ENCODE measurements at places on chromosomes 3 and 15.

DNA sequence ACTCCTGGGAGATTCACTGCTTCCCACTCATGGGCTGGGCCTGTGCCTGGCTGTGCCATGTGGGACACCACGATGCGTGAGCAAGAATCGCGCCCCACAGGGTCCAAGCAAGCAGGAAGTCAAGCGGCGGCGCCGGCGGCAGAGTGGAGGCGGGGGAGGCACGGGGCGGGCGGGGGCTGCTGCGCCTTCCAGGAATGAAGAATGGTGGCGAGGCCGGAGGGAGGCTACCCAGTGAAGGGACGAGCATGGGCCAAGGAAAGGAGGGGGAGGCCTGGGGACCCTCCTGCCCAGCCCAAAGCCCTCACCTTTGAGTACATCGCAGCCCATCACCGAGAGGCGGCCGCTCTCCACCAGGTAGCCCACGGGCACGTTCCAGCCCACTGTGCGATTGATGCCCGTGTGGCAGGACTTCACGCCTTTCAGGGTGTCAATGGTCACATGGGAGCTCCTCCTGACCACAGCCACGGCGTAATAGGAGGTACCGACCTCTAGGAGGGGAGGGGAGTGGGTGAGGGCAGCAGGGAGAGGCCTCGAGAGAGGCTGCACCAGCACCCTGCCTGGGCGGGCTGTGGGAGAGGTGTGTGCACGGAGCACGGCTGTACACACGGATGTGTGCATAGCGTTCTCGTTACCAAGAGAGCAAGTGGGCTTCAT is 5.5 kb downstream of the MELTF start:
- DNase-seq, result no peak

DNA sequence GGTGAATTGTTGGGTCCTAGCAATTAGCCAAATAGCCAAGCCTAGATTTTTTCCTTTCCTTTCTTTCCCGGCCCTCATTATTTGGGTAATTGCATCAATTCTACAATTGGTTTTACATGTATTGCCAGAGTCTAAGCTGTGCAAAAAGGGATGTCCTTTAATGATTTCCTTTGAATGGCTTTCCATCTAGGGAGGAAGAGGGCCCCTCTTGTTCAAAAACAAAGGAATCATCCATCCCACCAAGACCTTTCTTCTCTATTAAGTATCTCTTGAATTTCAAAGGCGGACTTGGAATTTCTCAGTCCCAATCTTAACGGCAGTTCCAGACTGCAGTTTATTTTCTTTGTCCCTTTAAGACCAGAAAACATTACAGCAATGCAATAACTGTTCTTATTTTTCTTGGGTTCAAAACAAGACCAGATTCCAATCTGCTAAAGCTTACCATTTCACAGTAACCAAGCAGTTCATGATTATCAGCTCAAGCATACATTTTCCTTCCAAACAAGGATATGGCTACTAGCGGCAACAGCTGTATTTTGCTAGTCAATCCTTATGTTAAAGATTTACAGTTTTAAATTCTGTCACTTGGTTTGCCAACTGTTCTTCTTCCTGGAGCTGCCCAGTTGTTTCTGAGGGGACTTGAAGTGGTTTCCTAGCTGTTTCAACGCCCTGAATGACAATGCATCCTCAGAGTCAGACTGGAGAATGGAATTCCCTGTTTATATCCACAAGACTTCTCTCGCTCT is 91.4 kb upstream of the LRIG1 start:
- no peak for DNase-seq

- DNase-seq, result no peak
Observed at GRCh38 chr3:144915202-144915601, 943.6 kb downstream of the DIPK2A start.

GRCh38 chr15:47473106-47473725 is 244.1 kb upstream of the SEMA6D start:
- DNase-seq, result no peak

GRCh38 chr15:48754011-48754410 is 56.9 kb downstream of the CEP152 start:
- no peak for DNase-seq

DNA sequence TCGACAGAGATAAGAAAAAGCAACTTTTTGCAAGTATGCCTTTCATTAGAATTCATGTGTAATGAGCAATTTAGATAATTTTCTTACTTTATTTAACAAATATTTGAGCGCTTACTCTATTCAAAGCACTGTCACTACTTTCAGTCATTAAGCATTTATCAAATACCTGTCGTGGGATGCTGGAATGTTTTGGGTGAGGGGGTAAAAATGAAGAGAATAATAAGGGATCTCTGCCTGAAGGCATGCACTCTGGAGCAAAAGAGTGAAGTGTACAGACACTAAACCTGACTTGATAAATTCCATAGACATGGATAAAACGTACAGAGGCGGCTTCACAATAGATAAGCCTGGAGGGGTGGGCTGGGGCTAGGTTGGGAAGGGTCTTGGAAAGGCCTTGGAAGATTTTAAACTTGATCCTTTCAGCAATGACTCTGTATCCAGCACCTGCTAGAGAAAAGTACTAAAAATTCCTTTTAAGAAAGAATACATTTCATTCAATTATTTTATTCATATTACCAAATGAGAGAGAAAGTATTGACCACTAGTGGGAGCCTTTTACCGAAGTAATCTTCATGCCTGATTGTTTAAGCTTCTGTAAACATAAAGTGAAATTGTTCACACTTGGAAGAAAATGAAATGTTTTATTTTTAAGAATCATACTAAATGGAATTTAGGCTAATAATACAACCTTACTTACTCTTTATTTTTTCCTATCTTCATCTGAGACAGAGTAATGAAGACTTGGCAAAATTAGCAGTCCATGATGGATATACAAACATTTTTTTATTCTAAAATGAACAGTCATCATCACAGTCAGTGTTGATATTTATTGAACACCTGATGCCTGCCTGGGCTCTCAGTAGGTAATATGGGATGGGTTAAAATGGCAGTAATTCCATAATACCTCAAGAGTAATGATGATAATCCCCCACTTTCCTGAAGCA is 113.2 kb downstream of the PPP2R3A start:
- no peak for DNase-seq

DNA sequence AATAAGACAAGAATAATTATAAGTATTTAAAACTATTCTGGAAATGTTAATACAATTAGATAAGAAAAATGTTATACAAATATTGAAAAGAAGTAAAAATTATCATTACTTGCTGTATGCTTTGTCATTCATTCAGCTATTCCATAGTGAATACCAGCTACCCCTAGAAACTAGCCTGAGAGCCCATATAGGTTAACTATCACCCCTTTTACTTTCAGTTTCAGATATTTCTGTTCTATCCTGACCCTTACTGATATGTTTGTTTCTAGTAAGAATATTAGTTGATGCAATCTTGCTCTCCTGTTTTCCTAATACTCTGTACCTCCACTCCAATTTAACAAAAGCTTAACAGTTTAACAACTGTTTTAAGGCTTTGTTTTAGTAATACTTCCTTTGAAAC is 31.6 kb downstream of the FAM227B start:
- DNase-seq, result no peak

- no peak for DNase-seq
Observed at GRCh38 chr3:180324791-180325190, 277.2 kb upstream of the TTC14 start.

- DNase-seq, result no peak
Observed at GRCh38 chr3:148330542-148330941, 367.2 kb upstream of the AGTR1 start.

DNA sequence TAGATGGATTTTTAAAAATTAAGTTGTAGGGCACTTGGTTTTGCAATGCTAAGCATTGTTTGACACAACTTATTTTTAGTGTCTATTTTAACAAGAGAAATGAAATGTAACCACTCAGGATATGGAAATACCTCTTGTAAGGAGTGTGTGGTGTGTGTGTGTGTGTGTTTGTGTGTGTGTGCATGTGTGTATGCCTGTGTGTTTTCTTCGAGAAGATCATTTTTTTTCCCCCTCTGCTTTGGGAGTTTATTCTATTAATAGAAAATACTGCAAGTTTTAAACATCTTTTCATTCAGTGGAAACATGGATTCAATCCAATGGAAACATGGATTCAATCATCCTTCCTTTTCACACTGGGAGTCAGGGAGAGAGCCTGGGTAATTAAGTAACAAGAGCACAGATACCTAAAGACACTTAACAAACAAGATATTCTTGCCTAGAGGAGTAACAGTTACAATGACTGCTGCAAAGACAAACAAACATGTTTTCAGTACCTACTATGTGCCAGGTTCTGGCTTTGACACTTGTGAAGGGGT is 567.2 kb upstream of the TBL1XR1 start:
- DNase-seq, result no peak

DNA sequence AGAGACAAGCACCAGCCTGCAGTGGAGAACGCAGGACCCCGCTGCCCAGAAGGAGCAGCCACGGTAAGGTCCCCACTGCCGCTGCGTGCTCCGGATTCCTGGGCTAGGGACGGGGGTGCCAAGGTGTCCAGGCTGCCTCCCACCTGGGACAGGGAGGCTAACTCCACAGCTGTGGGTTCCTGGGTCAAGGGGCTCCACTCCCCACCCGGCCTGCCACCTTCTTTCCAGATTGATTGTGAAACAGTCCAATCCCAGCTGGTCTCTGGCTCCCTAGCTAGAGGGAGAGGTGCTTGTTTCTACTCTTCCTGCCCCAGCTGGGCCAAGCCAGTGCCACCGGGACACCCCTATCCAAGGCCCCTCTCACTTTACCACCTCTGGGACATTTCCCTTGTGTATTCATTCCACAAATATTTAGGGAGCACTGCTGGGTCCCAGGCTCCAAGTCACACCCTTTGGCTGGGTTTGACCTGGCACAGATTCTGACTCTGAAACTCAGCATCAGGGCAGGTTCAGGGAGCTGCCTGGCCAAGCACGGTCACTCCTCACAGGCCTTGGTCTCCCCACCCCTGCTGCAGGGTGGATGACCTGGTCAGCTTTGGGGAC is 1.9 kb downstream of the PAK6 start:
- DNase-seq, result no peak

DNA sequence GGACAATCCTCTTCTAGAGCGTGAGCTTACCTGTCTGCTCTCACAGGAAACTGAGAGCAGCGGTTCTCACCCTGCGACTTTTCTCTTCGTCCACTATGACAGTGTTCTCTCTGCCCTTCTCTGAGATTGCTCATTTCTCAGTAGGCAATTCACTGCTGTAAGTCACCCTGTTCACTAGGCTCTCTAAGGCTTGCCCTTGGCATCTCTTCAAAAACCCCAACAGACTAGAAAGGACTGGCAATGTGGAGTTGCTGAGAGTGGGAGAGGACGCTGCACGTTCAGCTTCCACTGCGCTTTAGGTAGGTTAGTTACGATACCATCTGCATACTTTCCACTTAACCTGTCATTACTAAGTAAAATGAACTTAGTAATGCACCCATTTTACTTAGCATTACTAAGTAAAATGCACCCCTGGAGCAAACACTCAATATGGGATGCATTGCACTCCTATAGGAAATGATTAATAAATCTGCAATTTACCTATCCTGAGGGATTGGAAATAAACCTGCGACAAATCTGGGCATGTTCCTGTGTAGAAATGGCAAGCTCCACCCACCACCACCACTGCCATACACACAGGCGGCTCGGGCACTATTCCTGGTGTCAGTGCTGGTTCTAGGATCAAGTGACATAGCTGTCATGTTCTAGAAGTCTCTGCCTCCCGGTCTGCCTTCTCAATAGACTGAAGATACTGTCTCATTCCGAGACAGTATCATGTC is 21.4 kb downstream of the XPC start:
- no peak for DNase-seq

- DNase-seq, result no peak
Observed at GRCh38 chr3:3110299-3110630, at the start of gene IL5RA. Gene IL5RA (minus strand): TSS chr3:3110374. CDS start chr3:3104984, 5,390 bp downstream.

DNA sequence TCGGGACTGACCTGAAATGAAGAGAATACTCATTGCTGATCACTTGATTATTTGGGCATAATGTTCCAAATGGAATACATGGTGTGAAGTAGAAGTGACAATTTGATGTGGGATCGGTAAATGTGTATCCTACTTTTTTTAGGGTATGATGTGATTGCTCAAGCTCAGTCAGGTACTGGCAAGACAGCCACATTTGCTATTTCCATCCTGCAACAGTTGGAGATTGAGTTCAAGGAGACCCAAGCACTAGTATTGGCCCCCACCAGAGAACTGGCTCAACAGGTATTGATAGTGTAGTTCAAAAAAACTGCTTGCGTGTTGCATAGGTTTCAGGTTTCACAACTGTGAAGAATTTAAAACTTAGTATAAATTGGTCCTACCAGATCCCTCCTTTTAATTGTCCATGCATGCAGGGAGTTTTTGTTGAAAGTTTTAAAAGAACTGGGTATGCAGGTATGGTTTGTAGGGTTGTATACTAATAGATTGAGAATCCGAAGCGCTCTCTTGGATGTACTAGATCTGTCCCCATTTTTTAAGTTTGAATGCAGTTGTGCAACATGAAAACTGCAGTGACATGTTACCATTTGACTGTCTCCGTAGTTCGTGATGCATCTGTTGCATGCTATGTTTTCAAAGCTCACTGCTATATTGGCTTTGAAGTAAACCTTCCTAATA is 1.6 kb downstream of the EIF4A2 start:
- no peak for DNase-seq

- DNase-seq, result no peak
Observed at GRCh38 chr15:68616397-68616796, 37.6 kb downstream of the CORO2B start.

DNA sequence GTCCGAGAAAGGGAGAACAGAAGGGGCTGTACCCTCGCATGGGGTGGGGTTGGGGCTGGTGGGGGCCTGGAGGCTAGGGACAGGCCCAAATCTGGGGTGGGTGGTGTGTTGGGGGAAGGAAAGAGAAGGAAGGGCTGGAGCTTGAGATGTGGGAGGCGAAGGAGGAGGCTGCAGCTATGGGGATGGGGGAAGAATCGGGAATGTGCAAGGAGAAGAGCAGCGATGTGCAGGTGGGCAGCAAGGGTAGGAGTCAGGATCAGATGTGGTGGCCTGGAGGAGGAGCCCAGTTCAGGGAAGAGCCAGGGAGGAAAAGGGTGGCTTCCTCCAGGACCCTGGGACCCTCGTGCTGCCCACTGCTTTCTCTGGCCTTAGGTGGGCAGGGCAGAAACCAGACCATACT is 21.2 kb downstream of the ZNF35 start:
- no peak for DNase-seq

GRCh38 chr3:145182196-145182911 is 978.6 kb downstream of the PLOD2 start:
- no peak for DNase-seq

GRCh38 chr3:100748967-100749366 is 39.7 kb downstream of the TFG start:
- no peak for DNase-seq

DNA sequence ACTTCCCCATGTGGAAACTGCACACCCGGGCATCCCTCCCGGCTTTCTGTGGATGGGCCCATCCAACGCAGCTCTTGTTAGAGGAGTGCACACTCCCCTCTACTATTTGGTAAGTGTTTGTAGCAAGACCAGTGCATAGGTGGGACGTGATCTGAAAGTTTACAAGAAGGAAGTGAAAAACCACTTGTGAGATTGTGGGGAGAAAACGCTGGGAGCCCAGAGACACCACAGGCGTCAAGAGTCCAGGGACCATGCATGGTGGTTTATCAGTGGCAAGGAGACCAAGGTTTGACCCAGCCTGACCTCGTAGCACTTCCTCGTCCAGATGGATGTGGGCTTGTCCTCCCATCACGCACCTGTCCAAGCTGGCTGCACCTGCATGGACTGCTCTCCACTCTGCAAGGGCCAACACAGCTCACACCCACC is 51.6 kb downstream of the ATP10A start:
- no peak for DNase-seq

All from activated T-helper 1 cell treated with Interleukin-2 at 50 U/mL for 16 hours (primary cell).